ENCODE measurements at places on chromosomes 12 and 14.

DNA sequence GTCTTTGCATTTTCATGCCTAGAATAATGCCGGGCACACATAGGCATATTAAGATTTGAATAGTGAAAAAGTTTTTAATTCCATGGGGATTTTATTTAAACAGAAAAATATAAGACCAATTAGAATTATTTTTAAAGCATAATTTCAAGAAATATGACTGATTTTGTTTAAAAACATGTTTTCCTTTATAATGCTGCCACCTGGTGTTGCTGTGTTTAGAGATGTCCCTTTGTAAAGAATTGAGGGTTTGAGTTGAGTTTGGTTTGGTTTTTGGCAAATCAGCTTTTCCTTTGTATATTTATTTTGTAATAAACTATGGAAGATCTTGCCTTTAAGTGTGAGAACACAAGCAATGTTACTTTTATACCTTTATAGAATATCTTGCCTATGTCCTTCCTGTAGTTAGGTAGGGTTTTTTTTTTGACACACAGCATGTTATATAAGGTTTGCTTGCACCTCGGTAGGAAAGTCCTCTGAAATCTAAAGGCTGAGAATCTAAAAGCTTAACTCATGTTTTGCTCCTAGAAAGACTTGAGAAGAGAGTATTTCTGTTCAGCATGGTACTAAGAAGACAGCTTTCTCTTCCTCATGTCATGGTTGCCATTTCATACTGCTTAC is 31.4 kb upstream of the SNAPC1 start:
- DNase-seq, result no peak

DNA sequence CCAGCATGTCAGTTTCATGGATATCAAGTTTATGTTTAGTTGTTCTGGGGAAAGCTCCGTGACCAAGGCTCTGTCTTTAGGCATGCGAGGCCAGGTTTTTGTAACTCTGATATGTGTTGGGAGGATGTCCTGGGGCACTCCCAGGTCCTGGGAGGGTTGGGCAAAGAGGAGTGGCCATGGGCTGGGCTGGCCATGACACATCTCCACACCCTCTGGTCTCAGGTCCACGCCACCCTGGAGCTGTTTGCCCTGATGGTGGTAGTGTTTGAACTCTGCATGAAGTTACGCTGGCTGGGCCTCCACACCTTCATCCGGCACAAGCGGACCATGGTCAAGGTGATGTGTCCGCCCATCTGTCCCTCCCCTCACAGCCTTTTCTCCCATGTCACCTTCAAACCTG is 46.4 kb downstream of the TPCN1 start:
- DNase-seq, result no peak

DNA sequence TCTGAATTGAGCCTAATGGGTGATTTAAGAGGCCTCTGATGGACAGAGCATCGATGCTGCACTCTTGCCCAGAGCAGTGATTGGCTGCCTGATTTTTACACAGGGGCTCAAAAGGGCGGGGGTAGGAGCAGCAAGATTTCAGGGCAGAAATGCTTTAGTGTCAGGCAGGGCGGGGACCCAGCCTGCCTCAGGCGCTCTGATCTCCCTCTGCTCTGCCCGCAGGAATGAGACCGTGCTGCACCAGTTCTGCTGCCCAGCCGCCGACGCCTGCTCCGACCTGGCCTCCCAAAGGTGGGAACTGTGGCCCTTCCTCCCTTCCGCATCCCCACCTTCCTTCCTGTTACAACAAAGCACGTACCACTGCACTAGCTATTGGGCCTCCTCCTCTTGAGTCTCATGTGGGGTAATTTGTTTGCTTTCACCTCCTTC is 32.4 kb downstream of the IQSEC3 start:
- DNase-seq, result no peak

- DNase-seq, result no peak
Measured at GRCh38 chr14:104220215-104221070, 82.1 kb downstream of the KIF26A start.

- no peak for DNase-seq
Measured at GRCh38 chr12:20319366-20319765, 49.0 kb upstream of the PDE3A start.

- DNase-seq, result no peak
Measured at GRCh38 chr14:75518625-75519024, 3.6 kb upstream of the BATF start.

- DNase-seq, result no peak
Measured at GRCh38 chr12:89817501-89818226, 109.0 kb upstream of the ATP2B1 start.

GRCh38 chr12:28870839-28871440 is 278.1 kb upstream of the FAR2 start:
- DNase-seq, result no peak

DNA sequence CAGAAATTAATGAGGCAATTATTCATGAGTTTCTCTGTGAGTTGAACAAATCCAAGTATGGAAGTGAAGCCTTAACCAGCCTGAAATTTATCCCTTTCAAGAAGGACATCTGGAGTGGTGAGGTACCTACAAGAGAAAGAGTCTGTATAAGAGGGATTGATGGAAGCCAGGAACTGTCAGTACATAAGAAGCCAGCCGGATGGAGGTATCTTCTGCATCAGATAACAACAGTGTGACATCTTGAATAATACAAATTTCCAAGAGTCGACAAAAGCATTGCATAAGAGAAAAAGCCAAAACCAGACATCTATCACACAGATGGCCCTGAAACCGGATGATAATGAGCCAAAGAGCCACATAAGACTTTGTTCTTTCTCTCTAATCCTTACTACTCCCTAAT is 781.2 kb downstream of the FLRT2 start:
- DNase-seq, result no peak

DNA sequence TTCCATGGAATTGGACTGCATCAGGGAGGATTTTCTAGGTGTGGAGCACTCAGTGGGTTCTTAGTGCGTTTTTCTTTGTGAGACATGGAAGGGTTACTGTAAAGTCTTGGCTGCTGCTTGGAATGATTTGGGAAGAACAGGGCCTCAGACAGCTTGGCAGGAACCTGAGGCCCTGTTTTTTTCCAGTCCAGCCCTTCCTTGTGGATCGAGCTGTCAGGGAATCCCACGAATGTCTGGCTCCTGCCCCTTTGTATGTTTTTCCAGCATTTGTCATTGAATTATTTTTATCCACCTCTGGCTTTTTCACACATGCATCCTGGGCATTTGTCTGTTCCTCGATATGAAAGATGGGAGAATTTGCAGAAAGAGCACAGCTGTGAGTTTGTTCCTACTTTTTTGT is 158.5 kb downstream of the TGFB3 start:
- DNase-seq, result no peak

GRCh38 chr14:43894534-43894933 is 612.5 kb downstream of the FSCB start:
- no peak for DNase-seq

DNA sequence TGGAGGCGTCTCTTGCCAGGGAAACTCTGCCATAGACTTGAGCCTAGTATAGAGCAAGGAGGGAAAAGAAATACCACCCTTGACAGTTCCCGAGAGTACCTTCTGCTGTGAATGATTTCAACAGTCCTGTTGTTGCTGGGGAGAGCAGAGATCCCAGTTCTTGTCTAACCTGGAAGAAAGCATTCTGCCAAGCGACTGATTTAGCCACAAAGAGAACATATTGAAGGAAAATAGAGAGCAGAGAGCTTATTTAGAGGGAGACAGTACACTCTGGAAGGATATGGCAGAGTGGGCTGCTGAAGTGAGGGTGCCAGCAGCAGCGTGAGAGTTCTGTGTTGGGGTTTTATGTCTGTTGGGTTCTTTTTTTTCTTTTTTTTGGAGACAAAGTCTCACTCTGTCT is 966.9 kb upstream of the TMEM132C start:
- DNase-seq, result no peak

GRCh38 chr12:18549598-18549997 is 188.2 kb downstream of the PLCZ1 start:
- DNase-seq, result no peak

DNA sequence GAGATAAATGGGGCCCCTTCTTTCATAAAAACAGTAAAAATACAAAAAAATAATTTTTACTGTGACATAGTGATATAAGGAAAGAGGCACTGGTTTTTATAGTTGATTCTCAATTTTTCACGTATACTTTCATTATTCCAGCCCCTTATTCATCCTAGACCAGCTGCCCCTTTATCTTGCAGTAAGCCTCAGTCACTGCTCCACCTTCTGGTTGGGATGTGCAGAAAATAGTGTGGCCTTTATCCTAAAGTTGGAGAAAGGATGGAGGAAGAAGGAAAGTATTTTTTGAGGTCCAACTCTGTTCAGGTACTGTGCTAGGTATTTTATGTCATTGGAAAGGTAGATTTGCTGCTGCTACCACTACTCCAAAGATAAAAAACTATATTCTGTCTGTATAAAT is 172.7 kb downstream of the ANO6 start:
- DNase-seq, result no peak

DNA sequence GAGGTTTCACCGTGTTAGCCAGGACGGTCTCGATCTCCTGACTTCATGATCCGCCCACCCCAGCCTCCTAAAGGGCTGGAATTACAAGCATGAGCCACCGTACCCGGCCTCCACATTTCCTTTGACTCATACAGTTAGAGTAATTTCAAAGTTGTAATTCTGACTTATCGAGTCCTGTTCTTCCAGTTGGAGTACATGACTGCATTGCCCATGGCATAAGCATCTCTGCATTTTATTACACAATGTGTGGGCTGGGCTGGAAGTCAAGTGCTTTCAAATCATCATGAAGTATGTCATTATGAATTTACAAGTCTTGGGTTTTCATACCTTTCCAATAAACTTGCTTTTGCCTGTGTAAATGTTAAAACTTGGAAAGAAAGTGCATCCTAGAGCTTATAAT is 1295.7 kb upstream of the FLRT2 start:
- no peak for DNase-seq

DNA sequence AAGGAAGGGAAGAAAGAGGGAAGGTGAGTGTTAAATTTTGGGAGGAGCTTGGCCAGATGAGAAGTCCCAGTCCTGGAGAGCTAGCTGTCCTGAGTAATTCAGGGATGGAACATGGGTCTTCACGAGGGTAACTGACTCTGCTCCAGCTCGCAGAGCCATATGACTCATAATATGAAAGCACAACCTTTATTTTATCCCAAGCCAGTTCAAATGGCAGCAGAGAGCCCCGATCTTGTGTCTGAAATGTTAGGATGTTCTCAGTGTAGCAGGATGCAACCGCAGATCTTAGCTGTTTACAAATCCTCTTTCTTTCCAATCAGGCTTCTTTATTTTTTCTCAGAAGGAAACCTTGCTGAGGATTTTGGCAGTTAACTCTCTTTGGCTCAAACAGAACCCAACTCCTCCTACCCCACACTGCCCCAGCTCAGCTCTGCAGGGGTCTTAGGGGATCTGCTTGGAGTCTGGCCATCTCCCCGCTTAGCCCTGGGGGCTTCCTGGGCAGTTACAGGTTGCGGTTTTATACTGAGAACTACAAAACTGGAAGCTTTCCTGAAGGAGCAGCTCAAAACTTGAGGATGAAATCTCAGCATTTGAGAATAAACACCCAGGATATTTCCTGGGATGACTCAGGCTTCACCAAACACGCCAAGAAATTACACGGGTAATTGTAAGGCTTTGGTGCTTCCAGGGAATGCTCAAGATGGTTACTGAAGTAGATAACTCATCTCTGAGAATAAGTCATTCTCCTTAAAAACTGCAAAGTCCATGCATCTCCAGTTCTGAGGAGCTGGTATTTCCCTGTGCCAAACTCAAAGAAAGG is 92.5 kb downstream of the VCPKMT start:
- DNase-seq, result no peak

DNA sequence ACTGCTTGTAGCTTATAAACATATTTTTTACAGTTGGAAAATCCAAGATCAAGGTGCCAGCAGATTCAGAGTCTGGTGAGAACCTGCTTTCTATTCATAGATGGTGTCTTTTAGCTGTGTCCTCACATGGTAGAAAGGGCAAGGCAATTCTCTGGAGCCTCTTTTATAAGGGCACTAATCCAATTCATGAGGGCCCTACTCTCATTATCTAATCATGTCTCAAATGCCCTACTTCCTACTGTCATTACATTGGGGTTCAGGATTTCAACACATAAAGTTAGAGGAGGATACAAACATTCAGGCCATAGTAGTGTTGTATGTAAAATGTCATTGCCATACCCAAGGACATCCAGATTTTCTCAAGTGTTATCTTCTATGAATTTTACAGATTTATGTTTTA is 496.4 kb downstream of the TMTC2 start:
- no peak for DNase-seq

- no peak for DNase-seq
Measured at GRCh38 chr12:4001841-4002240, 128.6 kb upstream of the PARP11 start.

- DNase-seq, result no peak
Measured at GRCh38 chr12:123744836-123745235, 17.3 kb upstream of the DNAH10 start.

DNA sequence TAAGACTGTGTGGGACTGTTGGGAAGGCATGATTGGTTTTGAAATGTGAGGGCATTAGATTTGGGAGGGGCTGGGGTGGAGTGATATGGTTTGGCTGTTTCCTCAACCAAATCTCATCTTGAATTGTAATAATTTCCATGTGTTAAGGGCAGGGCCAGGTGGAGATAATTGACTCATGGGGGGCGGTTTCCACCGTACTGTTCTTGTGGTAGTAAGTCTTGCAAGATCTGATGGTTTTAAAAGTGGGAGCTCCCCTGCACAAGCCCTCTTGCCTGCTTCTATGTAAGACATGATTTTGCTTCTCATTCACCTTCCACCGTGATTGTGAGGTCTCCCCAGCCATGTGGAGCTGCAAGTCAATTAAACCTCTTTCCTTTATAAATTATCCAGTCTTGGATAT is 76.6 kb upstream of the PPFIA2 start:
- DNase-seq, result no peak

DNA sequence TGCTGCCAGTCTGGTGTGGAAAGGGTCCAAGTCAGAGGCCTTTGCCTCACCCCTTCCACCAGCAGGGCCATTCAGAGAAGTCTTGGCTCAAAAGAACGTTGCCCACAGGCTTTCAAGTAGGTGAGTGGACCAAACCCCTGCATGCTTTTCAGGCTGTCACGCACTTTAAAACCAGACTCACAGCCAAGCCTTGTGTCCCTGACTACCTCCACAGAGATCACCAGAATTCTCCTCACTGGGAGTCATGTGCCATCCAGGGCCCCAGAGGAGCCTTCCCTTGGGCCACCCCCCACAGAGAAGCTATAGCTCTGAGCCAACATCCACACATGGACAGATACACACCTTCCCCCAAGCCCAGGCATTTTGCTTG is 283.1 kb downstream of the DPF3 start:
- no peak for DNase-seq

DNA sequence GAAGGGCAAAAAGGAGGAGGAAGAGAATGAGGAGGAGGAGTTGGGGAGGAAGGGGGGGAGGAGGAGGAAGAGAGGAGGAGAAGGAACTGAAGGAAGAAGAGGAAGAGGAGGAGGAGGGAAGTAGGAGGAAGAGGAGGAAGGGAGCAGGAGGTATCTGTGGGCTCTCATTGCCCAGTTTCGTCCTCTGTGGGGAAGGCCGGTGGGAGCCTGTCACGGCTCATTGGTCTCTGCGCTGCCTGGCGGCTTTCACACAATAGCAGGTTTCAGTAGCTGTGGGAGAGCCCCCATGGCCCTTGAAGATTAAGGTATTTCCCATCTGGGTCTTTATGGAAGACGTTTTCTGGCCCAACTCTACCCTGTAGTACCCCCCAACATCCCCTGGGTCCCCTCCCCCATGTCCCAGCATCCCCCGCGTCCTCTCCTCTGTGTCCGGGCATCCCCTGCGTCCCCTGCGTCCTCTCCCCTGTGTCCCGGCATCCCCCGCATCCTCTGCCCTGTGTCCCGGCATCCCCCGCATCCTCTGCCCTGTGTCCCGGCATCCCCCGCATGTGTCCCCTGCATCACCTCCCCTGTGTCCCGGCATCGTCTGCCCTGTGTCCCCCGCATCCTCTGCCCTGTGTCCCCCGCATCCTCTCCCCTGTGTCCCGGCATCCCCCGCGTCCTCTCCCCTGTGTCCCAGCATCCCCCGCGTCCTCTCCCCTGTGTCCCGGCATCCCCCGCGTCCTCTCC is 278.2 kb upstream of the SFSWAP start:
- no peak for DNase-seq

Measured in activated CD4-positive, alpha-beta T cell treated with anti-CD3 and anti-CD28 coated beads for 1 hour (primary cell).